ENCODE measurements at places on chromosomes 11 and 22. TPM values are rescaled to one million over a fixed set of nuclear protein-coding genes. Genes with fewer than 3 reads are reported as not detected.

- no peaks in the 10 kb centered on the region for H3K36me3 ChIP-seq
- DNase-seq = no peak
- H3K4me3 ChIP-seq = no peak overlapping the region
- H3K27ac ChIP-seq = no peak overlapping the region
Measured at GRCh38 chr11:76035020-76035419, 171.3 kb downstream of the WNT11 start.

- H3K27ac ChIP-seq = no peak overlapping the region
- H3K27me3 ChIP-seq = no peaks in the 10 kb centered on the region
- DNase-seq = no peak
- no peaks in the 10 kb centered on the region for H3K36me3 ChIP-seq
- no peak overlapping the region for H3K4me3 ChIP-seq
Measured at GRCh38 chr11:80937842-80938241, 1497.0 kb upstream of the TENM4 start.

GRCh38 chr11:34356913-34357700 is 703 bp downstream of the ABTB2 start:
- H3K27me3 ChIP-seq = peaks cover 12% of the 10 kb centered on the region
- peak; percentile 82 for DNase-seq
- H3K4me3 ChIP-seq = peak overlapping the region; percentile 66
- peak overlapping the region; percentile 77 for H3K27ac ChIP-seq
- no peaks in the 10 kb centered on the region for H3K36me3 ChIP-seq
- H3K4me1 ChIP-seq = peaks cover 35% of the 10 kb centered on the region

DNA sequence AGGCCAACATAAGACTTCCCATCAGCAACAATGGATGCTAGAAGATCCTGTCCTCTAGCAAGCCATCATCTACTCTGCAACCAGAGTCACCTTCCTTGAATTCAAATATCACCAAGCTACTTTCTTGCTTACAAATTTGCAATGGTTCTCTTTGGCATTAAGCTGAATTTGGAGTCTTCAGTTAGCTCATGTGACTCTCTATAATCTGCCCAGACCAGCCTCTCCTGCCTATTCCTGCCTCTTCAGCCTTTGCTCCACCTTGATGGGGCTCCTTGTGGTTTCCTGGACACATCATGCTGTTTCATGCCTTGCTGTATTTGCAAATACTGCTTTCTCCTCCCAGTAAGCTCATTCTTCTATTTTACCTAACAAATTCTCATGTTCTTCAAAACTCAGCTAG is 82.3 kb downstream of the RASSF10 start:
- H3K4me1 ChIP-seq = peaks cover 4% of the 10 kb centered on the region
- no peaks in the 10 kb centered on the region for H3K36me3 ChIP-seq
- H3K27ac ChIP-seq = no peak overlapping the region
- no peak overlapping the region for H3K4me3 ChIP-seq
- DNase-seq = no peak

- H3K27ac ChIP-seq = no peak overlapping the region
- no peaks in the 10 kb centered on the region for H3K4me1 ChIP-seq
- no peak overlapping the region for H3K4me3 ChIP-seq
- H3K27me3 ChIP-seq = no peaks in the 10 kb centered on the region
Measured at GRCh38 chr11:28743061-28743550, 634.9 kb downstream of the METTL15 start.

- H3K4me3 ChIP-seq = no peak overlapping the region
- no peaks in the 10 kb centered on the region for H3K27me3 ChIP-seq
- no peak for DNase-seq
- H3K4me1 ChIP-seq = no peaks in the 10 kb centered on the region
Measured at GRCh38 chr11:23315286-23315685, 455.0 kb upstream of the CCDC179 start.

- no peaks in the 10 kb centered on the region for H3K27me3 ChIP-seq
- no peak overlapping the region for H3K27ac ChIP-seq
- peaks cover 6% of the 10 kb centered on the region for H3K4me1 ChIP-seq
- DNase-seq = no peak
- no peaks in the 10 kb centered on the region for H3K36me3 ChIP-seq
- H3K4me3 ChIP-seq = no peak overlapping the region
Measured at GRCh38 chr11:130054966-130055365, 14.7 kb upstream of the APLP2 start.

- DNase-seq = peak; percentile 91
- H3K4me1 ChIP-seq = peaks cover 61% of the 10 kb centered on the region
- peak overlapping the region; percentile 49 for H3K4me3 ChIP-seq
Measured at GRCh38 chr22:50190182-50190940, 4.6 kb downstream of the TRABD start.

GRCh38 chr11:19432370-19433061 is 191.8 kb upstream of the E2F8 start:
- no peak overlapping the region for H3K4me3 ChIP-seq
- no peak overlapping the region for H3K27ac ChIP-seq
- no peak for DNase-seq
- H3K27me3 ChIP-seq = peaks cover 5% of the 10 kb centered on the region
- H3K4me1 ChIP-seq = peaks cover 7% of the 10 kb centered on the region
- no peaks in the 10 kb centered on the region for H3K36me3 ChIP-seq

- H3K4me3 ChIP-seq = no peak overlapping the region
- peaks cover 51% of the 10 kb centered on the region for H3K4me1 ChIP-seq
- peaks cover 14% of the 10 kb centered on the region for H3K36me3 ChIP-seq
- peak overlapping the region; percentile 70 for H3K27ac ChIP-seq
- DNase-seq = no peak
- H3K27me3 ChIP-seq = no peaks in the 10 kb centered on the region
Measured at GRCh38 chr22:42697542-42698013, 23.1 kb downstream of the A4GALT start.

GRCh38 chr11:69213316-69213715 is 57.6 kb downstream of the SMIM38 start:
- no peak overlapping the region for H3K27ac ChIP-seq
- DNase-seq = no peak
- H3K4me3 ChIP-seq = no peak overlapping the region
- H3K4me1 ChIP-seq = peaks cover 30% of the 10 kb centered on the region
- no peaks in the 10 kb centered on the region for H3K27me3 ChIP-seq

GRCh38 chr11:61009392-61010275 is 38.2 kb downstream of the CD6 start:
- H3K36me3 ChIP-seq = no peaks in the 10 kb centered on the region
- no peak for DNase-seq
- no peak overlapping the region for H3K4me3 ChIP-seq
- H3K4me1 ChIP-seq = peaks cover 17% of the 10 kb centered on the region

DNA sequence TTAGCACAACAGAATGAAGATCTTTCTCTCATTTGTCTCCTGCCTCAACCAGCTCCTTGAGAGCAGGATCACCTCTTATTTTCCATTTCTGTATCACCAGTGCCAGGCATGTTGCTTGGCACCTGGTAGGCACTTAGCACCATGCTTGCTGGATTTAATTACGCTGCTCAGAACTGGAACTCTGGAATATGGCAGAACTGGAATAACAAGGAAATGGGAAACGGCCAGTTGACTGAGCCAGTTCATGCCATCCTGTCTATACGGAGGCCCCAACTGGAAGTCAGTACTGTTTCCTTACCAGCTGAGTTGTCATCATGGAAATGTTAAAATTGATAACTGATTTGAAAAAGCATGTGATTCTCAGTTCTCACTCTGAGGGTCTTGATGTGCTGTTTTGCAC is 69.5 kb upstream of the YWHAH start:
- H3K36me3 ChIP-seq = peaks cover 43% of the 10 kb centered on the region
- no peak overlapping the region for H3K27ac ChIP-seq
- no peak for DNase-seq
- H3K4me1 ChIP-seq = no peaks in the 10 kb centered on the region
- no peak overlapping the region for H3K4me3 ChIP-seq
- no peaks in the 10 kb centered on the region for H3K27me3 ChIP-seq

DNA sequence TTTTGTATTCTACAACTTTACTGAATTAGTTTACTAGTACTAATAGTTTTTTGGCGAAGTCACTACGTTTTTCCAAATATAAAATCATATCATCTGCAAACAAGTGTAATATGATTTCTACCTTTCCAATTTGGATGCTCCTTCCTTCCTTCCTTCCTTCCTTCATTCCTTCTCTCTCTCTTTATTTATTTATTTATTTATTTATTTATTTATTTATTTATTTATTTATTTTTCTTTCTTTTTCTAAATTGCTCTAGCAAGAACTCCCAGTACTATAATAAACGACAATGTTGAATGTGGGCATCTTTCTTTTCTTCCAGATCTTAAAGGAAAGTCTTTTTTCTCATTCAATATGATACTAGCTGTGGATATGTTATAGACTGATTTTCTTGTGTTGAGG is 656.0 kb upstream of the LUZP2 start:
- H3K4me3 ChIP-seq = no peak overlapping the region
- H3K27me3 ChIP-seq = no peaks in the 10 kb centered on the region
- no peaks in the 10 kb centered on the region for H3K36me3 ChIP-seq
- H3K4me1 ChIP-seq = no peaks in the 10 kb centered on the region
- DNase-seq = no peak
- no peak overlapping the region for H3K27ac ChIP-seq

GRCh38 chr11:102099755-102100154 is 10.5 kb upstream of the YAP1 start:
- H3K27me3 ChIP-seq = no peaks in the 10 kb centered on the region
- H3K36me3 ChIP-seq = no peaks in the 10 kb centered on the region
- no peaks in the 10 kb centered on the region for H3K4me1 ChIP-seq
- DNase-seq = no peak
- no peak overlapping the region for H3K27ac ChIP-seq
- H3K4me3 ChIP-seq = no peak overlapping the region

DNA sequence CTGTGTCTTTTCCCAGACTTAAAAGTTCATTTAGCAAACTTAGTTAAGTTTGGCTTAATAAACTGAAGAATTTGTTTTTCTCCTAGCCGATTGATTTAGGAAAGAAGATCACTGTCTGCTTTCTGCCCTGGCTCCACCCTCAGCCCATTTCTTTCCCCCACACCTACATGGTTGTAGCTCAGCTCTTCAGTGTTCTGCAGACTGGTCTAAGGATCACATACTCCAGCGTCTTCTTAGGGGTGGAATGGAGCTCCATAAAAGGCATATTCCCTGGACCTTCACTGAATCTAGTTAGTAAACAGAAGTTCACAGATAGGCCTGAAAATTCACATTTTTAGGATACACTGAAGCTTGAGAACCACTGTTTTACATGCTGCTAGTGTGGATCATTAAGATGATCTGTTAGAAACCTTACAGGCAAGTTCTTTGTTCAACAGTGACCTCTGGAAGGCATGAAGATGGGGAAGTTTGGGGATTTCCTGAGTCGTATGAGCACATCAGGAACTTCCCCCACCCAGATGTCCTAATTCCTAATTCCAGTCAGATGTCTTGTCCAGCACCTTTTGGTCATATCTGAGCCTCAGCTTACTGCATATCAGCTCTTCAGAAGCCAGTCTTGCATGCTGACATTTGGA is 16.8 kb downstream of the PIWIL4 start:
- H3K27me3 ChIP-seq = no peaks in the 10 kb centered on the region
- H3K27ac ChIP-seq = no peak overlapping the region
- DNase-seq = no peak
- no peak overlapping the region for H3K4me3 ChIP-seq

DNA sequence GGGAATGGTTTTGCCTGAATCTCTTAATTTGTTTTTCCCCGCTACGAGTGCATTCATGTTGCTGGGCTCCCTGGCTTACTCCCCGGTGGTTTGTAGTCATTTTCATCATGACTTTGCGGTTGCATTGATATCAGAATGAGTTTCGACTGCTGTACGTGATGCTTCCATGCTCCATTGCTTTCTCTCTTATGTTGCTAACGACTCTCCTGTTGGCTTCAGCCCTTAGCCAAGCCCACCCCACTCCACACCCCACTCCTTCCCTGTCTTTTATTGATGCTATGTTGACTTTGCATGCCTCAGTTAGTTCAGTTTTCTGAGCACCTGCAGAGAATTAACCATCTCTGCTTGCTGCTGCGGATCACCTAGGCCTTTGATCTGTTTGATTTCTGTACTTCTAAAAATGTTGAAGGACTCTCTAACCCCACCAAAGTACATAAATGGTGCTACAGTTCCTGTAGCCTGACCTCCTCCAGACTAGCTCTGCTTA is 65.3 kb downstream of the ARFGAP2 start:
- H3K4me3 ChIP-seq = no peak overlapping the region
- H3K27ac ChIP-seq = no peak overlapping the region
- H3K4me1 ChIP-seq = peaks cover 22% of the 10 kb centered on the region
- no peak for DNase-seq
- H3K27me3 ChIP-seq = no peaks in the 10 kb centered on the region
- no peaks in the 10 kb centered on the region for H3K36me3 ChIP-seq

DNA sequence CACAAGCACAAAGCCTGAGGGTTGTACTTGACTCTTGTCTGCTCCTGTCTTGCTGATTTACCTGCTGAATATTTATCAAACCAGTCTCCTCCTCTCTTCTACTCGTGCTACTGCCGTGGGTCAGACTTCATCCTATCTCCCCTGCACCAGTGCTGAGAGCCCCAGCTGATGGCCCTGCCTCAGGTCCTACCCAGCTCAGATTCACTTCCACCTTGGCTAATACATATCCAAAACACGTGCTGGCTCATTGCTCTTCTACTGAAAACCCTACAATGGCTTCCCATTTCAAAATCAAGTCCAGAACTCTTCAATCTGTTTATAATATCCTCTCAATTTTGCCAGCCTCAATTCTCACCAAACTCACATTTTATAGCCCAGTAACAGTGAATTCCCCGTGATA is 48.3 kb downstream of the RAB30 start:
- no peak overlapping the region for H3K27ac ChIP-seq
- H3K36me3 ChIP-seq = no peaks in the 10 kb centered on the region
- peaks cover 59% of the 10 kb centered on the region for H3K4me1 ChIP-seq
- H3K27me3 ChIP-seq = no peaks in the 10 kb centered on the region
- no peak overlapping the region for H3K4me3 ChIP-seq
- DNase-seq = no peak

- H3K27ac ChIP-seq = no peak overlapping the region
- DNase-seq = no peak
- no peaks in the 10 kb centered on the region for H3K27me3 ChIP-seq
- no peak overlapping the region for H3K4me3 ChIP-seq
- no peaks in the 10 kb centered on the region for H3K36me3 ChIP-seq
Measured at GRCh38 chr22:47437636-47438035, 675.2 kb downstream of the TBC1D22A start.

NAALAD2 gene
- total RNA-seq = 0.57 TPM

SLC29A2 gene
- 4.7 TPM for total RNA-seq

POU2AF2 gene
- total RNA-seq = not detected

FOSL1 gene
- total RNA-seq = 5.0 TPM

SLC22A9 gene
- total RNA-seq = not detected

OR52R1 gene
- not detected for total RNA-seq

SMIM35 gene
- total RNA-seq = not detected

All from suprapubic skin (tissue), 4 donors.